Stimulated activated CD4-positive, alpha-beta T cell treated with anti-CD3 and anti-CD28 coated beads, Interleukin-12 subunit alpha, Interleukin-12 subunit beta, amount 100 ng/mL, for 4 hours (primary cell): ENCODE measurements at places on chromosomes 1 and 21.

GRCh38 chr1:72462186-72462905, 180.0 kb upstream of the NEGR1 start:
- no peak for DNase-seq

DNA sequence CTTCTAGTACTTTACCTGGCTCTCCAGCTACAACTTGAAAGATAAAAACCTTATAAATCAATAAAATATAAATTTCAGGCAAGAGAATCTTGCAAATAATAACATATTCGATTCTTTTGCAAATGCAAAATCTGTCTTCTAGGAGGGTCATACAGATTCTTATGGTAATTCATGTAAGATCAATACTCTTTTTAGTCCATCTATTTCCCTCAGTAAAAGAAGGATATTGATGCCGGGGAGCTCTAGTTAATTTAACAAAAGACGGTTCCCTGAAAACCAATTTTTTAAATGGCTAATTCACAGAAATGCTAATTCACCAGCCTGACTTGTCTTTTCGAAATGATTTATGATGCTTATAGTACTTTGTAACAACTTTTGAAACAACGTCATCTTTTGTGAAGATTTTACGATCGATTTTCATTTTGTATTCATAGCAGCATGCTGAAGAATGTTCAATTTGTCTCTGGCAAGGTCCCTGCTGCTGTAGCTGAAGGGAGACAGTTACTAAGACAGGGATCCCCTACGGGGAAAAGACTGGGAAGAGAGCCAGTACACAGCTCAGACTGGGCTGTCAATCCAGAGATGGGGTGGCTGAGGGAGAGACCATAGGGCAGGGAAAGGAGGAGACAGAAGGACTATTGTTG, 90.6 kb upstream of the SPAG17 start:
- DNase-seq = no peak

- no peak for DNase-seq
These were observed 6.3 kb downstream of the AP4B1 start for GRCh38 chr1:113898241-113898814.

- DNase-seq = no peak
These were observed 101.9 kb downstream of the PRRX1 start for GRCh38 chr1:170765712-170766330.

DNA sequence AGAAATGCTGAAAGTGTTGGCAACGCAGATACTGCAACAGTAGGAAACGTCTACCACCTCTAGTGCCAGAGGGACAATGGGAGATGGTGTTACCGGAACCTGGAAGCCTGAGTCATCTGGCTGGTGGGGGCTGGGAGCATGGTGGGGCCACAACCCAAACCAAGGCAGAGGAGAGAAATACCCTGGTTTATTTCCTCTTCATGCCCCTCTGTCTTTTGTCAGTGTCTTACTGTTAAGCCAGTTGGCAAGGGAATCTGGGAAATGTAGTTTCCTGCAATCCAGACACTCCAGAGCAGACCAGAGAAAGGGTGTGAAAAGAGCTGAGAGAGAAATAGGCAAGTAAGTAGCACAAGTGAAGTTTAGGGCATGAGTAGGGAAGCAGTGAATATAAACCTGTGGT, 14.8 kb downstream of the DNTTIP2 start:
- no peak for DNase-seq

DNA sequence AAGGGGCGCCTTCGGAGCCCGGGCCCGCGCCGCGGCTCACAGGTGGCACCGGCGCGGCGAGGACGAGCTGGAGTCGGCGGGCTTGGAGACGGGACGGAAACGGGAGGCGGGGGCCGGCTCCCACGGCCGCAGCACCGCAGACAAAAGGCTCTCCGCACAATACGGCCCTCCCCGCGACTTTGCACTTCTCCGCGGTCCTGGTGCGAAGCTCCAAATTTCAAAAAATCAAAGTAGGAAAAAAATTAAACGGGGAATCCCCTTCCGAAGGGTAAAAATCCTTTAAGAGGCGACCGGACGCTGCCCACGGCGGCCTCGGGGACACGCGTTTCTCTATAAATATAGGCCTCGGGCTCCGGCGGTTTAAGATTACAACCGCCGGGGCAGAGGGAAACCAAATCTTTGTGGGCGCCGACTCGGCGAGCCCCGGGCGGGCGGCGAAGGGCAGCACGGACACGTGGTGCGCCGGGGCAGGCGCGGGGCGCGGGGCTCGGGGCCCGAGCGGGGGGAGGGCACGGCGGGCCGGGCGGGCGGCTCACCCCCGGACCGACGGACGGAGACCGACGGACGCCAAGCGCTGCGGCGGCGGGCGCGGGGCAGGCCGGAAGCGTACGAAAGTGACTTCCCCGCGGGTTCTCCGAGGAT, 453 bp downstream of the PABPC4 start:
- DNase-seq = peak; percentile 27

GRCh38 chr21:26297851-26298250, 127.3 kb upstream of the APP start:
- no peak for DNase-seq

- DNase-seq = no peak
These were observed 256.5 kb downstream of the TTLL7 start for GRCh38 chr1:83742446-83742845.

- DNase-seq = no peak
These were observed 47.1 kb downstream of the PHACTR4 start for GRCh38 chr1:28416509-28417194.

DNA sequence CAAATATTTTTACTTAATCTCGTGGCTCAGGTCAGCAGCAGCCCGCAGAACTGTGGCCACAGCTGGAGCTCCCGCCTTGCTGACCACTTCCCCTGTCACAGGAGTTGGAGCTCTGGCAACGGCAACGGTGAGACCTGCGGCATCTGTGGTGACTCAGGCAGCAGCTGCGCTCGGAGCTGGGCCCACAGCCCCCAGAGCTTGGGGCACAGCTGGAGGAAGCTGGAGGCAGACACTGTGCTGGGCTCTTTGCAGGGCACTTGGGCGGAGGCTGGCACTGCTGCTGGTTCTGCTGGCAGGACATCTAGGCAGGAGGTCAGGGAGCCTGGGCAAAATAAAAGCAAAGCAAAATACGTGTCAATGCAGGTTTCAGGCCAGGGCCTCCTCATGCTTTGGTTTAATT, at the start of gene LCE3A:
TSS of gene LCE3A (minus strand) at position 301 of the 400 bp plus-strand sequence. CDS start at position 301, 0 bp downstream.
- no peak for DNase-seq

- no peak for DNase-seq
These were observed 64.1 kb downstream of the DDR2 start for GRCh38 chr1:162696286-162696862.

DNA sequence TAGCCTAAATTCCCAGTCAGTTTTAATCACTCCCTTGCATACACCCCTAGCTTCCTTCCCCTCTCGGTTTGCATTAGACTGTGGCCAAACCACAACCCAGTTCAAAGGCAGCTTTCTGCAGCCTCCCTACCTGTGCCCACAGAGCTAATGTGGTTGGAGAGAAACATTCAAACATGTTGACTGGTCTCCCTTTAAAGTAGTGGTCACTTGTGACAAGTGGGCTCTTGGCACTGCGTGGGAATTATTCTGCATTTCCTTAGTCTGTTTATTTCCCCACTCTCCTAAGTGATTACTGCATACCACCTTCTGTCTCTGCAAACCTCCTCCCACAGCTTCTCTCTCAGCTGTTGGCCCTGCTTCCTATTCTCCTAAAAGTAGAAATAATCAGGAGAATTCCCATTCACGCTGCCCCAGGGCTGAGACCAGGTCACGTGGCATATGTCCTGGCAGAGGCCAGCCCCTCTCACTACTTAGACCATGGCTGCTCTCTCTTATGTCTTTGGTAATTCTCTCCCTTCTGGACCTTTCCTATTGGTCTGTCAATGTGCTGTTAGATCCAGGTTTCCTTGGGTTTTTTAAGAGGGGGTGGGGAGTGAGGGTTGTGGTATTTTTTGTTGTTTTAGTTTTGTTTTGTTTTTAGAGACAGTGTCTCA, 38.4 kb upstream of the CD101 start:
- no peak for DNase-seq

GRCh38 chr1:21764615-21765423, 18.1 kb downstream of the USP48 start:
- no peak for DNase-seq

DNA sequence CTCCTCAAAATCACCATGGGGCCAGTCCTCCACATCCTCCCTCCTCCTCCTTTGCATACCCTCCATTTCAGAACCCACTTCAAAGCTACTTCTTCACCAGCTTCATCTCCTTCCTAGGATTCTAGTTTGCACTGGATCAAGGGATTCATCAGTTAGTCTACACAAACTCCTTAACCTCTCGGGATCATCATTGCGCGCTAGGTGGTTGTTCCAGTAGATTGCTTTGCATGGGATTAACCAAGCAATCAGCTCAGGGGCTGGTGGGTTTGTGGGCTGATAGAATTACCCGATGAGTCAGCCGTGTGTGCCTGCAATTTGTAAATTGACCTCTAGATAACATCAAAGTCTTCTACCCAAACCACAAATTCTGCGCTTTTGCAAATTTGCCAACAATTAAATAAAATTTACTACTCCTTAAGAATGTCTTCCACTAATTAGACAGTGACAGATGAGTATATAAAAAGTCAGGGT, 7.7 kb downstream of the KANK4 start:
- no peak for DNase-seq

DNA sequence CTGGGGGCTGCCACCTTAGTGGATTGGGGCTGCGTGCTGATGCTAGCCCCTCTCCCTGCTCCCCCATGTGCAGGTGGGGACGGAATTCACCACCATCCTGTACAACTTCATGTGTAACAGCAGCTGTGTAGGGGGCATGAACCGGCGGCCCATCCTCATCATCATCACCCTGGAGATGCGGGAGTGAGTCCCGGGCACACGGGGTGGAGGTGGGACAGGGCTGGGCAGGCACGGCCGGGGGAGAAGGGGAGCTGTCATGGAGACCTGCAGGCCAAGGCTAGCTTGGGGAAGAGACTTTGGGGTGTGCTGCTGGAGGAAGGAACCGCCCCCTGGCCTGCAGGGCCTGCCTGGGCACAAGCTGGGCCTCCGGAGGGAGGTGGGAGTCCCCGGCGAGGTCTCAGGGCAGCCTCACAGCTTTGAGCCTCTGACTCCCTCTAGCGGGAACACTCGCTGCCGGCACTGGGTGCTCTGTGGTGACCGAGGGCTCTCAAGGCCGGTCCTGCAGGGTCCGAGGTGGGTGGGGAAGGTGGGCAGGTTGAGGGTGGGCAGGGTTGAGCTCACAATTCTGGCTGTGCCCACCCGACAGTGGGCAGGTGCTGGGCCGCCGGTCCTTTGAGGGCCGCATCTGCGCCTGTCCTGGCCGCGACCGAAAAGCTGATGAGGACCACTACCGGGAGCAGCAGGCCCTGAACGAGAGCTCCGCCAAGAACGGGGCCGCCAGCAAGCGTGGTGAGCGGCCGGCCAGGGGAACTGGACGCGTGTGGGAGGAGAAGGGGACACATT, 25.0 kb upstream of the CCDC27 start:
- DNase-seq = no peak

DNA sequence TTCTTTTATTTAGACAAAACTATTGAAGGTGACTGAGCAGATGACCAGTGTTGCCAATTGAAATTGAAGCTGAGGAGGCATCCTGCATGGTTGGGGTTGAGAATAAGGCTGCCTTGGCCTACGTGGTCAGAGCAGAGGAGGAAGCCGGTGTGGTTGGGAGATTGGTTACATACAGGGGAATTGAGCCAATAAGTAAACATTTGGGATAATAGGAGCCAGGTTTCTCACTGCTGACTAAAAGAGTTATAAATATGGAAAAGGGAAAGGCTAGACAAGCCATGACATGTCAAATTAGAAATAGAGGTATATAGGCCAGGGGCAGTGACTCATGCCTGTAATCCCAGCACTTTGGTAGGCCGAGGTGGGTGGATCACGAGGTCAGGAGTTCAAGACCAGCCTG, 15.8 kb downstream of the SNX7 start:
- DNase-seq = no peak

DNA sequence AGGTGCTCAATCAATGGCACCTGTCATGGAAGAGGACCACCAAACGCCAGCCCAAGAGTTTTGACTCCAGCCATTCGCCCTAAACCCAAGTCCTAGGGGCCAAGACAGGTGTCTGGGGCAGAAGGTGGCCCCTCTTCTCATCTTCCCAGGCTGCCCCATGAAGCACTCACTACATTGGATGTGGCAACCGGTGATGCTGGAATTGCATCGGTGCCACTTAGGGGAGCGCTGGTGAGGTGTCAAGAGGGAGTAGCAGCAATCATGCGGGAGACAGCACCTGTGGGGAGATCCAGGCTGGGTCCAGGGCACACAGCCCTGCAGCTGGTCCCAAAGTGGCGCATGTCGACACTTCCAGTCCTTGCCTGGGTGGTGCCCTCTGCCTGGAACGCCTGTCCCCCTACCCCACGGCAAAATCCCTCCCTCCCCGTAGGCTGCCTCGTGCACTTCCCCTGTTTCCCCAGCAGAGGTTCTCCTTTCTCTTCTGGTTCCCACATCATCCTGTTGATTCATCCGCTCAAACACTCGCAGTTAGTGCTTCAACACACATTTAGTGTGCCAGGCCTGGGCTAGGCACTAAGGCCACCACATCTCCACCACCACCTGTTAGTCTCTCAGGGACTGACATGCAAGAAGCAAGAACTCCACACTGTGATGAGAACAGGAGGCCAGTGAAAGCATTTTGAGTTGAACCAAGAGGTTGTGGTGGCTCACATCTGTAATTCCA, 18.5 kb downstream of the PLA2G2D start:
- peak; percentile 4 for DNase-seq

GRCh38 chr1:59828160-59828559, 13.4 kb downstream of the HOOK1 start:
- no peak for DNase-seq

DNA sequence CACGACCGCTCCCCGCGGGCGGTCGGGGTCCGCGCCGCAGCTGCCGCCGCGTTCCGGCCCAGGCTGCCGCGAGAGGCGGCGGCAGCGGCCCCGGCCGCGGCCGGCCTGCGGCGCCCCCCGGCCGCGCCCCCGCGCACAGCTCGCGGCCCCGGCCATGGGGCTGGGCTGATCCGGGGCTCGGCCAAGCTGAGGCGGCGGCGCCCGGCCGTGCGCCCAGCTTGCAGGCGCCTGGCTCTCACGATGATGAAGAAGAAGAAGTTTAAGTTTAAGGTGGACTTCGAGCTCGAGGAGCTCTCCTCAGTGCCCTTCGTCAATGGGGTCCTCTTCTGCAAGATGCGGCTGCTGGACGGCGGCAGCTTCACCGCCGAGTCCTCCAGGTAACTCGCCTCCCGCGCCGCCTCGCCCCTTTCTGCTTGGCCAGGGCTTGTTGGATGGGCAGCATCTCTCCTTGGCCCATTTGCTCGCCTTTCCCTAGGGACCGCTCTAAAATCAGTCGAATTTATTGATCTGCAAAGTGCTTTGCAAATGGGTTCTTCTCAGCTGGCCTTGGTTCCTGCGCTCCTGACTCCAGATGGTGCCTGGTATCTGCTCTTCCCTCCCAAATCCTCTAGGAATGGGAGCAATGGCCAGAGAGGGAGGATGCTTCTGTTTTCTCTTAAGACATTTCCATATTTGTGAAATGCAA, 431 bp downstream of the EEIG2 start:
- peak; percentile 22 for DNase-seq

- no peak for DNase-seq
These were observed 180.5 kb downstream of the DYRK1A start for GRCh38 chr21:37546949-37547614.

DNA sequence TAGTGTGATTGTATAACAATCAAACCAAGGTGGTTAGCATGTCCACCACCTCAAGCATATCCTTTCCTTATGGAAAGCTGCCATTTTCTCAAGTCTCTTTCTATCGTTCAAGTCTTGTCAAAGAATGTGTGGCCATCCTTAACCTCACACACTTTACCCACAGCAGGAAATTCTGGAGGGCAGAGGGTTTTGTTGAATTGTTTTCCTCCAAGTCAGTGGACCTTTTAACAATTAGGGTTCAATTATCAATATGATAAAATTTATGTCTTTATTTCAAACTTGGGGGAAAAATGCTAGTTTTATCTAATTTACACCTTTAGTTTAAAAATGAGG, 14.2 kb upstream of the PTPRC start:
- no peak for DNase-seq

- DNase-seq = no peak
These were observed 151.1 kb upstream of the DPT start for GRCh38 chr1:168879896-168880734.
